Aorta (tissue), 5 donors: ENCODE measurements at places on chromosomes 6 and 20.

GRCh38 chr6:34938268-34938667 lies 49.2 kb downstream of the ANKS1A start:
- DNase-seq, result no peak

DNA sequence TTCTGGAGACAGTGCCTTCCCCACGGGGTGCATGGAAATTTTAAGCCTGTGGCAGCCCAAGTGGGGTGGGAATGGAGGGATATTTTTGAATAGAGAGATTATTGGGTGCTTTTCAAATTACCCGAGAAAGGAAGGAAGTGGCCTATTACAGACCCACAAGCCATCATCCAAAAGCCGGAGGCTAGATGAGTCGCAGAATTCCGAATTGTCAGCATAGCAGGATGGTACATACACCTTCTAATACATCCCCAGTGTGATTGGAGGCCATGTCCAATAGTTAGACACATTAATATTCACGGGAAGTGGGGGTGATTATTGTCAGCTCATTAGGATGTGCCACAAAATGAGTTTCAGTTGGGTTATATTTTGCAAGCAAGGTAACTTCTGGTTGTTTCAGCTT lies 133.0 kb downstream of the FIG4 start:
- no peak for DNase-seq

GRCh38 chr6:150962436-150962835 lies 96.9 kb downstream of the MTHFD1L start:
- no peak for DNase-seq

DNA sequence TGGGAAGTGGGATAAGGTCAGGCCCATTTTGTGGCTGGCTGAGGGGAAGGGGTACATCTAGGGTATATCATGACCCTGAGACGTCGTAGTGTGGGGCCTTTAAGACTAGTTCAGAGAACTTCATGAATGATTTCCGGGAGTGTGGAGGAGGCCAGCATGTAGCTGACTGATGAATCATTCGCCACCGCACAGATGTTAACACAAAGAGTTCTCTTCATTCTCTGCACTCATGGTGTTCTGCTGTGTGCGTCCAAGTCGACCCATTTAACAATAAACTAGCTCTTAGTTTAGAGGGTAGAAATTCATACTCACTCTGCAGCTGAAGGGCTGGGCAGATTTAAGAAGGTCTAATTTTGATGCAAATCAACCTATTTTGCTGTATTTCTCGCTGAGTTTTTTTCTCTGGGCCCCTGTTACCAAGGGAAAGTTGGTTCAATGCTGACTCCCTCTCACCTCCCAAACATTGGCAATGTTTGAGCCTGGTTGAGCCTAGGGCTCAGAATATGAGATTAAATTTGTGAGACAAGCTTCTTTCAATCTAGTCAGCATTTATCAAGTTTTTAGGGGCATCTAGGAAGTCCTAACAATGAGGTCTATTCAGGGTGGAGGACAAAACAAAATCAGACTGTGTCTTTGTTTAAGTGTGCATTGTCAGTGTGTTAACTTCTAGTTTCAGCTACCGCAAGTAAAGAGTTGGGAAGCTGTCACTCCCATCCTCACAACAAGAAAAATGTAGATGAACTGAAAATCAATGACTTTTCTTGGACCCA lies 106.8 kb upstream of the CBLN4 start:
- DNase-seq, result no peak

- DNase-seq, result peak; percentile 65
Measured at GRCh38 chr6:34525431-34526175, 30.5 kb downstream of the SPDEF start.

- no peak for DNase-seq
Measured at GRCh38 chr6:100948381-100949133, 67.4 kb upstream of the ASCC3 start.

- no peak for DNase-seq
Measured at GRCh38 chr20:25586877-25587276, 1.5 kb upstream of the NINL start.
